T-helper 17 cell (primary cell): ENCODE measurements at places on chromosomes 16 and 17. TPM values are rescaled to one million over a fixed set of nuclear protein-coding genes. Genes with fewer than 3 reads are reported as not detected.

- H3K27ac ChIP-seq = no peak overlapping the region
- no peaks in the 10 kb centered on the region for H3K36me3 ChIP-seq
- DNase-seq = no peak
- H3K27me3 ChIP-seq = no peaks in the 10 kb centered on the region
These were observed 15.2 kb downstream of the PIEZO1 start for GRCh38 chr16:88769617-88770460.

- DNase-seq = no peak
- peaks cover 2% of the 10 kb centered on the region for H3K4me1 ChIP-seq
- peaks cover 4% of the 10 kb centered on the region for H3K27me3 ChIP-seq
- peaks cover 4% of the 10 kb centered on the region for H3K36me3 ChIP-seq
- no peak overlapping the region for H3K4me3 ChIP-seq
These were observed 102.6 kb downstream of the N4BP1 start for GRCh38 chr16:48507391-48507790.

DNA sequence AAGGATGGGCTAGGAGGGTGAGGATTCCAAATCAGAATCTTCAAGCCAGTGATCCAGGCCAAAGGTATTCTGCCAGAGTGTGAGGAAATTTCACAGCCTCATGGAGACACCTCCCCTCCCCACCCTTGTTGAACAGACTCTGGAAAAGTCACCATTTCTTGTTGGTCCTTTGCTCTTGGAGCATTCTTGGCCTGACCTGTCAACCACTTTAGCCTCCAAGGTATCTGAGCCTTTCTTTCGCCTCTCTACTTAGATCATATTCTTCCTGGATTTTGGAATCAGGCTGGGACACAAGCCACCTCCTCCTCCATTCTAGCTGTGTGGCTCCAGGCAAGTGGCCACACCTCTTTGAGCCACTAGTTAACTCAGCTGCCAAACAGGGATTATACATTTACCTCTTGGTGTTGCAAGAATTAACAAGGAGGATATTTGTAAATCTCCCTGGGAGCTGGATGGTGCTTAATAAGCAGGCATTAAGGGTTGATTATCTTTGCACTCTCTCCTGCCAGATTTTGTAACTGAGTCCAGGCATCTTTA, 193.5 kb downstream of the WWOX start:
- H3K4me3 ChIP-seq = peak overlapping the region; percentile 10
- H3K4me1 ChIP-seq = no peaks in the 10 kb centered on the region
- H3K36me3 ChIP-seq = no peaks in the 10 kb centered on the region
- no peak for DNase-seq
- no peaks in the 10 kb centered on the region for H3K27me3 ChIP-seq
- H3K27ac ChIP-seq = no peak overlapping the region

DNA sequence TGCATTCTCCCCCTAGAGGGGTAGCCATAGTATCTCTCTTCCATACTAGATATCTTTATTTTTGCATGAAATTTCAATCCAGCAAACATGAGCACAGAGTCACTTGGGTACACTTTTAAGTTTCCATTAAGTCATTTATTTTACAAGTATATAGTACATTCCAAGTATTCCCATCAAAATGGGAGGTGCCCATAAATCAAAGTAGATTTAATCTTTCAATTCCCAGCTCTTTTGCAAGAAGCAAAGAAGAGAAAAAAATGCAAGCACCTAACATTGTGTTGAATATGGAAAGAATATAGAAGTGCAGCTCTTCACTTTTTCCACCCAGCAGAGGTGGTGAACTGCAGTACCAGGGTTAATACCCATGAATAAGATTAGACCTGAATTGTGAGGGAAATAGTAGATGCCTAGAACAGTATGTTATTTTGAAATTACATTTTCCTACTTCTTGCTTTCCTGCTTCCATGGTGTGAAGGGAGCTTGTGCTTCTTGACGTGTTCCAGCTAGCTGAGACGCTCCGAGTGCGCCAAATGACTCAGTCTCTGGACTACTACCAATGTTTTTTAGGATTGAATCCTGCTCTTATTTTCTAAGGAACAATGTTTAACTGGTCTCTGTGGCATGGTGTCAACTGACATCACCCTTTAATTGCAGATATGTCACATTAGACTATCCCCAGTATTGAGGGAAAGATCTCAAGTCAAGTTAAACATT, 151.1 kb upstream of the MAF start:
- H3K4me3 ChIP-seq = no peak overlapping the region
- peaks cover 22% of the 10 kb centered on the region for H3K4me1 ChIP-seq
- no peak for DNase-seq
- H3K36me3 ChIP-seq = no peaks in the 10 kb centered on the region

DNA sequence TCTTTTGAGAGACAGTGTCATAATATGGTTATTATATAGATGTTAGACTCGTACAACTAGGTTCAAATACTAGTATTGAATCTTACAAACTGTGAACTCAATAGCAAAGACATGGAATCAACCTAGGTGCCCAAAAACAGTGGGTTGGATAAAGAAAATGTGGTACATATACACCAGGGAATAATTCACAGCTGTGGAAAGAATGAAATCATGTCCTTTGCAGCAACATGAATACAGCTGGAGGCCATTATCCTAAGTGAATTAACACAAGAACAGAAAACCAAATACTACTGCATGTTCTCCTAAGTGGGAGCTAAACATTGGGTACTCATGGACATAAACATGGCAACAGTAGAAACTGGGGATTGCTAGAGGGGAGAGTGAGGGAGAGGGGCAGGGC, 8.1 kb downstream of the PHKB start:
- peaks cover 9% of the 10 kb centered on the region for H3K36me3 ChIP-seq
- no peak overlapping the region for H3K27ac ChIP-seq
- H3K4me1 ChIP-seq = peaks cover 20% of the 10 kb centered on the region
- DNase-seq = no peak
- H3K4me3 ChIP-seq = no peak overlapping the region
- no peaks in the 10 kb centered on the region for H3K27me3 ChIP-seq

DNA sequence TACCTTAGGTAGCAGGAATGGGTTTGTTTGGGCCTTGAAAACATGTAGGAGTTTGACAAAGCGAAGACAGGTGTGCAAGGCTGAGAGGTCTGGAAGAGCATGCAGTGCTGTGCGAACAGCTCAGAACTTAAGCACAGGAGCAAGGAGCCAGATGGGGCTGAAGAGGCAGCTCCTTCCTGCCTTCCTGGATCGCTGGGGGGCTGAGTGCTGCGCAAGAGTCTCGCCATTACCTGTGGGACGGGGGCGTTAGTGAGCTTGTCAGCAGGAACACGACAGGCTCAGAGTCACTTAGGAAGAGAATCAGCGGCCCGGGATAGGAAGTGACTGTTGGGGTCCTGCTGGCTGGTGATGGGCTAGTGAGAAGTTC, 464 bp upstream of the MRM1 start:
- H3K27me3 ChIP-seq = no peaks in the 10 kb centered on the region
- no peak for DNase-seq
- H3K27ac ChIP-seq = peak overlapping the region; percentile 96
- peaks cover 5% of the 10 kb centered on the region for H3K36me3 ChIP-seq

GRCh38 chr16:67406111-67406971, 9.9 kb downstream of the ZDHHC1 start:
- H3K4me3 ChIP-seq = no peak overlapping the region
- no peak for DNase-seq
- no peak overlapping the region for H3K27ac ChIP-seq
- no peaks in the 10 kb centered on the region for H3K36me3 ChIP-seq

DNA sequence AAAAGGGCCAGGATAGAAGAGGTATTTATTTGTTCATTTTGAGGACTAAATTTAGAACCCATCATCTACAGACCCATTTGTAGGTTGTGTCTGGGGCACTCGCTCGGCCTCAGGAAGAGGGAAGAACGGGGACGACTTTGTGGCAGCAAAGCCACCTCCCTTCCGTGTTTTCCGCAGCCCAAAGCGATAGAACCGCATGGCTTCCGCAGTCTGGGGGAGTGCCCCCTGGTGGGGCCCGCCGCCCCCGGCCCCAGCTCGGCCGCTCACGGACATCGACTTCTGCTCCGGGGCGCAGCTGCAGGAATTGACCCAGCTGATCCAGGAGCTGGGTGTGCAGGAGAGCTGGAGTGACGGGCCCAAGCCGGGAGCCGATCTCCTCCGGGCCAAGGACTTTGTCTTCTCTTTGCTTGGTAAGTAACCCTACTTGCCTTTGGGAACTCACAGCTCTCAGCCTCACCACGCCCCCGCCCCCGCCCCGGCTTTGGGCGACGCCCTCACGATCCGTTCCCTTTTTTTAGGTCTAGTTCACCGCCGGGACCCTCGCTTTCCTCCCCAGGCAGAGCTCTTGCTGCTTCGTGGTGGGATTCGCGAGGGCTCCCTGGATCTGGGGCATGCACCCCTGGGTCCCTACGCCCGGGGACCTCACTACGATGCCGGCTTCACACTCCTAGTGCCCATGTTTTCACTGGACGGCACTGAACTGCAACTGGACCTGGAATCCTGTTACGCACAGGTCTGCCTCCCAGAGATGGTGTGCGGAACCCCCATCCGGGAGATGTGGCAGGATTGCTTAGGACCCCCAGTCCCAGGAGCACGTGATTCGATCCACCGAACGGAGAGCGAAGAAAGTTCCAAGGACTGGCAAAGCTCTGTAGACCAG, 681 bp downstream of the TMEM102 start:
- peaks cover 17% of the 10 kb centered on the region for H3K27me3 ChIP-seq
- peak overlapping the region; percentile 95 for H3K4me3 ChIP-seq
- peaks cover 33% of the 10 kb centered on the region for H3K4me1 ChIP-seq
- H3K27ac ChIP-seq = peak overlapping the region; percentile 97
- H3K36me3 ChIP-seq = peaks cover 4% of the 10 kb centered on the region

- peaks cover 21% of the 10 kb centered on the region for H3K4me1 ChIP-seq
- peaks cover 9% of the 10 kb centered on the region for H3K36me3 ChIP-seq
- peak overlapping the region; percentile 67 for H3K4me3 ChIP-seq
- no peak overlapping the region for H3K27ac ChIP-seq
These were observed 16.9 kb upstream of the HOXB9 start for GRCh38 chr17:48642843-48643696.

GRCh38 chr17:72173499-72174116, 52.8 kb downstream of the SOX9 start:
- H3K36me3 ChIP-seq = no peaks in the 10 kb centered on the region
- H3K4me1 ChIP-seq = peaks cover 3% of the 10 kb centered on the region
- DNase-seq = no peak
- H3K27me3 ChIP-seq = peaks cover 8% of the 10 kb centered on the region

DNA sequence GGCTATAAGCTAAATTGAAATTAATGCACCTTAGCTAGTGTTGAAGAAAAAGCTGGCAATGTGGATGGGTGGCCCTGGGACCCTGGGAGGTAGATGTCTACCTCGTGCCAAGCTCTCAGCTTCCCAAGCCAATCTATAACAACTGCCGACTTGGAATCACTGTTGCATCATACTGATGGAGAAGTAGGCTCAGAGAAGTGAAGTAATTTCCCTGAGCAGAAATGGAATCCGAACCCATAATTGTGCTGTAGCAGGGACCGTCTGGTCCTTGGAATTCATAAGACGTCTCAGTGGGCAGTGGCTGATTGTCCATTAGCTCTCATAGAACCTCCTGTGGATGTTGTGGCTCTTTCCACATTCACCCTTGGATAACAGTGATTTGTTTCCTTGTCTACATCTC, 196.6 kb downstream of the RAB11FIP4 start:
- H3K27me3 ChIP-seq = no peaks in the 10 kb centered on the region
- DNase-seq = no peak

Gene CDH11
- total RNA-seq = not detected

Gene CCL16
- total RNA-seq = not detected

Gene WSCD1
- 0.15 TPM for total RNA-seq

Gene PKMYT1
- total RNA-seq = not detected

Gene QRICH2
- total RNA-seq = 3.6 TPM
